ENCODE measurements at places on chromosomes 6 and 20. TPM values are rescaled to one million over a fixed set of nuclear protein-coding genes. Genes with fewer than 3 reads are reported as not detected.

DNA sequence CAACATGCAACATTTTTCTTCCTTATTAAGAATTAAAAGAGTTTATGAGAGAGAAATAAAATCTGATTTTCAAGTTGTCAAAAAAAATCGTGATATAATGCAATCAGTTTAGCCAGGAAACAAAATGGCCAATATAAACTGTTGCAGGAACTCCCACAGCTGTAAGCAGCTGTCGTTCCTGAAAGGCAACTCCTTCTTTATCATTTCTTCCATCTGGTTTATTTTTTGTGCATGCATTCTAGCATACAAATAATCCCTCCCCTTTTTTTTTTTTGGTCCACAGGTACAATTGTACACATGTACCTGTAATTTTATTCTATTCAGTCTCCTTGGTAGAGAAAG is 19.7 kb downstream of the TRAF3IP2 start:
- no peak for DNase-seq

- DNase-seq: no peak
Observed at GRCh38 chr20:23614163-23614562, 8.4 kb upstream of the CST9 start.

DNA sequence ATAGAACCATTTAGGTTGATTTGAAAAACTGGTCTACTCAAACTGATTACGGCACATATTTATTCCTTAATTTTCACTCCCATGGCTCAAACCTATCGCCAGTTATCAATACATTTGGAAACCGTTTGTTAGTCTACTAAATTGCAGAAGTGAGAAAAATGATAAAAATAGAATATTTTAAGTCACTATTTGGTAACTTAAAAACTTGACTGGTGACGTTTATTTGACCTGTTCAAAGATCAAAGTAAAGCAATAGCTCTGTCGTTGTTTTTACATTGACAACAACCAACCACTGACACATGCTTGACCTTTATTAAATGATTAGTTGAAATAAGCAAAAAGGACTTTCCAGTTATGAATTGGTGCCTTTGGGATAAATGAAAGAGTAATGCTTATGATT is 402.9 kb upstream of the MAP3K7 start:
- DNase-seq: no peak

DNA sequence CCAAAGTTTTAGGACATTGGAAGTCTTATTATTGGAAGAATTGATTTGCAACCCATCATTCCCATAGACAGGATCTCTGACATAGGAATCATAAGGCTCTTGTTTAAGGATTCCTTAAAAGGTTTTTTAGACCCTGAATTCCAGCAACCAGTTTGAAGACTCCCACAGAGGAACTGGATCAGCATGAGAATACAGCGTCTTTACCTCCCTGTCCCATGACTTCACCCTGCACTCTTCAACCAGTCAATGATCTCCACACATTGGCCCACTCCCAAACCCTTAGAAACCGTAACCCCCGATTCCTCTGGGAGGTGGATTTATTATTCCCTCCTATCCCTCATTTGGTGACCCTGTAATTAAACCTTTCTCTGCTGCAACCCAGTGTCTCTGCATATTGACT is 150.7 kb upstream of the PLCB4 start:
- no peak for DNase-seq

DNA sequence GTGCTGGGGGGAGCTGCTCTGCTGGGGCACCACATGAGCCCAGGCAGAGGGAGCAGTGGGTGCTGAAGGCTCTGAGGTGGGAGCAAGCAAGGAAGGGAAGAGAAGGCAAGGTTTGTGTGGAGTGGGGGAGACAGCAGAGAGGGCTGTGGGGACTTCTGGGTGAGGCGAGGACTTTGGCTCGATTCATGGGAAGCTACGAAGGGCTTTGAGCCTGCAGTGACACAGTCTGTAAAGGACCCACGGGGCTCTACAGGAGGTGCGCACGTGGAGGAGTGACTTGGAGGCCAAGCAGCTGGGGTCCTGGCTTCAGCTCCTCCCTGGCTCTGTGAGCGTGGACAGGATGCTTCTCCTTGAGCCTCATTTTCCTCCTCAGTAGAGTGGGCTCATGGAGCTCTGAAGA is 29.1 kb upstream of the CSNK2A1 start:
- DNase-seq: no peak

DNA sequence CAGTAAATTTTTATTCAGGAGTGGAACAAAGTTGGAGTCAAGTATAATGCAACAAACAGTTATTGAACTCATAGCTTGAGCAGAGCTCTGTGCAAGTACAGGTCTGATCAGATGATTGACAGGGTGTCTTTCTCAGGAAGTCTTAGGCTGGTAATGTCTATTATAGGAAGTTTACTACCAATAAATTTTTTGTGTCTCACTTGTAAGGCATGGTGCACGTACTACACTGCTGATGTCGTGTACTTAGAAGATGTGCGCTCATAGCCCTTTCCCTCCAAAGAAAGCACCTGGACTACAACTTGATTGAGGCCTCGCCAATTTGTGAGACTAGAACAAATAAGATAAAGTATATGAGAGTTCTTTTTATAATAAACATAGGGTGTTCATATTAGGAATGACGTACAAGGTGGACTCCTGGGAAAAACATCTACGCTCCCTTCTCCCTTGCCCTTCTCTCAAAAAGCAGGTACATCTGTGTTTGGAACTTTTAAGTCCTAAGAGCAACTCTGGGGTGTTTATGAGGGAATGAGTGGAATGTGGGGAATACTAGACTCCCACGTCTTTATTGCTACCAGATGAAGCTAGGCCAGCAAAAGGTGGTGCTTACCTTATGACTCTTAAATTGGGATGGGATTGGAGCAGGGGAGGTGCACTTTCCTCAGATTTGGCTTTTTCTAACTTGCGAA is 1.5 kb downstream of the NDUFAF5 start:
- no peak for DNase-seq

DNA sequence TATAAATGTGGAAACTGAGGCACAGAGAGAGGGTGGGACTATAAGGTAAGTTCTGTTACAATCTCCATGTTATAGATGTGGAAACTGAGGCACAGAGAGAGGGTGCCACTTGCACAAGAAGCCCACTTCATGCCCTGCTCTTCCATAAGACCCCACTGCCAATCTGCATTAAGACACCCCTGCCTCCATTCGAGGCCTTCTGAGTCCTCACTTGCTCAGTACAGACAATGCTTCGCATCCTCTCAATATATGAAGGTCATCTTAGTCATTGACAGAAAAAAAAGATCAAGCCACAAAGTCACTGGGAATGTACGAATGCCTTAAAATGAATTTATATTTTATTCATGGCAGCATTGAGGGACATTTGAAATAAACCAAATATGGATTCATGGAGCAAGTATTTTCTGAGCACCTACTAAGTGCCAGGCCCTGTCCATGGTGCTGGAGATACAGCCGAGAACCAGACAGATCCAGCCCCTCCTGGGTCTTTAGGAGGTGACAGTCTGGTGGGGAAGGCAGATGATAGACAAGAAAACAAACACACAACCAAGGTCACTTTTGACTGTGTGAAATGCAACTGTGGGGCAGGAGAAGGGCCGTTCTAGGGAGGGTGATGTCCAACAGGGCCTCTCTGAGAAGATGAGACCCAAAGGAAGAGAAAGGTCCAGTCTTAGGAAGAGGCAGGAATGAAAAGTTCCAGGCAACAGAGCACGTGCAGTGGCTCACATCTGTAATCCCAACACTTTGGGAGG is 92.5 kb upstream of the PTPN1 start:
- no peak for DNase-seq

DNA sequence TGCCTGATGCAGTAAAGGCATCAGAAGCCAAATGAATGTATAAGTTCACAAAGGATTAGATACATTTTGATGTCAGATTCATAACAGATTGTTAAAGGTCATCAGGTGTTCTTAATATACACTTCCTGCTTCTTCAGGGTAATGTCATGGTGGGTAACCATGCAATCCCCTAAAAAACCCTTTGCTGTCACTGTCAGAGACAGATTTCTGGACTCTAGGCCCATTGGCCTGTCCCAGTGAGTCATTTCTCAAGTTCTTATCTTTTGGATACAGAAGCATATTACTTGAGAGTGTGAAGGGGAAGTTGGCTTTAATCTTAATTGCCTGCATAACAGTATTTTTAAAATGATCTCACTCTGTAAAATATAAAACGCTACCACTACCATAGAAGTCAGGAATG is 895.6 kb upstream of the MAP3K7 start:
- DNase-seq: no peak

Gene SNAP91
- not detected for total RNA-seq

Gene SLC26A8
- not detected for total RNA-seq
